ENCODE measurements at places on chromosomes 11 and 22.

DNA sequence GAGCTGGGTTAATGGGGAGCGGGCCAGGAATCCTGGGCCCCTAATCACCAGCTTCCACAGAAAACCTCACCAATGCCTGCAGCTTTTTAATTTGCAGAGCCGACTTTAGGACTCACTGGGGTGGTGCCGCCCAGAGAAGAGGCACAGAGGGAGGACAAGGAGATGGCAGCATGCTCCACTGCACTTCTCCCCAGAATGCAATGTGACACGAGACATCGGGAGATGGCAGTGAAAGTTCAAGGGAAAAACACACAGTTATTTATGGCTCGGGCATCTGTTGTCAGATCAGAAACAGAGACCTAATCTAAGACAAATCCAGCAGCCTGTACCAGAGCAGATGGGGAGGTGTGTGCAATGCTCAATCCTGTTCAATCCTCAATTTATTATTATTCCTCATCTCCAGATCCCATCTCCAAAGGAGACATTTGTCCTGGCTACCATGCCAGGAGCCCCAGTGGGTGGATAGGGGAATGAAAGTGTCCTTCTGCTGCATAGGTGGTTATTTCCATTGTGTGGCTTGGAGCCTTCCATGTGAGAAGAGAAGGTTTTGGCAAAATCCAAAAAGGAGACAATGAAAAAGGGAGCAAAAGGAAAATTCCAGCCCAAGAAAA lies 250.0 kb downstream of the NXPE2 start:
- DNase-seq = no peak

- no peak for DNase-seq
Measured at GRCh38 chr11:34599406-34599945, 21.4 kb upstream of the EHF start.

GRCh38 chr22:16960884-16961249 lies 47.2 kb downstream of the GAB4 start:
- no peak for DNase-seq

DNA sequence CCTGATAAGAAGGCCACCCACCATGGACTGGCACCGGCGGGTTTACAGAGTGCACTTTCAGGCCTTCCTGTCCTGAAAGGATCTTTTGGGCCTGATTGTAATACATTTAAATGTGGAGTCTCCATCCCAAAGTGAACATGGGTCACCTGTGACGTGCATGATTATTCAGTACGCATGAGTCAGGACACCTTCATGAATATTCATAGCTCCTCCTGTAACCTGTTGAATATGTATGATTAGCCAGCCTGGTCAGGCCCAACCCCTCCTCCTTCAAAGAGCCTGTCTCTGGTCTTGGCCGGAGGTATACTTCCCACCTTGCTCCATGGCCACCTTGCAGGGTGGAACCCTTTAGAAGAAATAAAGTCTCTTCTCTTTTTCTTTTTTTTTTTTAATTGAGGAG lies 75.9 kb upstream of the NUP50 start:
- DNase-seq = no peak

DNA sequence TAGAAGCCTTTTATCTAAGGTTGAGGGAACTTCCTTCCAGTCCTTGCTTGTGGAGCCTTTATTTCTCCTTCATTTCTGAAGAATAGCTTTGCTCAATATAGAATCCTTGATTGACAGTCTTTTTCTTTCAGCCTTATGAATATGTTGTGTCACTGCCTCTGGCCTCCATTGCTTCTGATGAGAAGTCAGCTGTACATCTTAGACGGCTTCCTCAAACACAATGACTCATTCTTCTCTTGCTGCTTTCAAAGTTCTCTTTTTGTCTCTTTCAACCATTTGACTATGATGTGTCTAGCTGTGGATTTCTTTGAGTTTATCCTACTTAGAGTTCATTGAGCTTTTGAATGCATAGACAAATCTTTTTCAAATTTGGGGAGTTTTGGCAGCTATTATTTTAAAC lies 893.2 kb downstream of the BRD1 start:
- no peak for DNase-seq

DNA sequence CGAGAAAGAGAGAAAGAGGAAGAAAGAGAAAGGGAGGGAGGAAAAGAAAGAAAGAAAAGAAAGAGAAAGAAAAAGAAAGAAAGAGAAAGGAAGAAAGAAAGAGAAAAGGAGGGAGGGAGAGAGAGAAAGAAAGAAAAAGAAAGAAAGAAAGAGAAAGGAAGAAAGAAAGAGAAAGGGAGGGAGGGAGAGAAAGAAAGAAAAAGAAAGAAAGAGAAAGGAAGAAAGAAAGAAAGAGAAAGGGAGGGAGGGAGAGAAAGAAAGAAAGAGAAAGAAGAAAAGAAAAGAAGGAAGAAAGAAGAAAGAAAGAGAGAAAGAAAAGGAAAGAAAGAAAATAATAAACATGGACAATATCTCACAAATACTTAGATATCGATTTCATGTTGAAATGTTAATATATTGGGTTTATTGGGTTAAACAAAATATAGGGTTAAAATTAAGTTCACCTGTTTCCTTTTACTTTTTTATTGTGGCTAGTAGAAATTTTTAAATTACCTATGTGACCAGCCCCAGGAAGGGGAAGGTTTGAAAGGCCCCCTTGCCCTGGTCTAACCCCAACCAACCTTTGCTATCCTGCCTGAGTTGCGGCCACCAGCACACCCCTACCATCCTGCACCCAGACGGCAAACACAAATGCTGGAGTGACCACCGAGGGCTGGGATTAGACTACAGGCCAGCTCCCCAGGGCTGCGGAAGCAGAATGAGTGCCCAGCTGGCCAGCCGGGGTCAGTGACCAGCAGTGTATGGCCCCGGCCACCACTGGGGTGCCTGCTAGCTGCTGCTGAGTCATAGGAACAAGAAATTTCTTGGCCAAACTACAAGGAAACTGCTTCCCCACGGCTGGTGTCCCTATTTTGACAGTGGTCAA lies 81.0 kb upstream of the FGF3 start:
- no peak for DNase-seq

DNA sequence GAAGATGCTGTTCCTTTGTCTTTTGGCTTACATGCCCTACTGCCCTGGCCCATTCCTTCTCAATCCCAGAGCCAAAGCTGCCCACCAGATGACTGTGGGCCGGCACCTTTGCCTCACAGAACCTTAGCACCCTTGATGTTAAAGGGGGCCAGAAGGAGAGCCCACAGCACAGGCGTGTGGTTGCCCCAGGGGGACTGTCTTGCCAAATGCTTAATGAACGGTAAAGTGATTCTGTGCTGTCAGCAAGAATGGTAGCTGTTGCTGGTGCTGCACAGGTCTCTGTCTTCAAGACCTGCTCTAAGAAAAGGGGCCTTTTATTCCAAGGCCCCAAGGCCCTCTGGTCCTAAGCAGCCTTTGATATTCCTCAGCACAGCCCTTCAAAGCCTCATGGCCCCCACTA lies 113.3 kb downstream of the MORC2 start:
- DNase-seq = no peak

DNA sequence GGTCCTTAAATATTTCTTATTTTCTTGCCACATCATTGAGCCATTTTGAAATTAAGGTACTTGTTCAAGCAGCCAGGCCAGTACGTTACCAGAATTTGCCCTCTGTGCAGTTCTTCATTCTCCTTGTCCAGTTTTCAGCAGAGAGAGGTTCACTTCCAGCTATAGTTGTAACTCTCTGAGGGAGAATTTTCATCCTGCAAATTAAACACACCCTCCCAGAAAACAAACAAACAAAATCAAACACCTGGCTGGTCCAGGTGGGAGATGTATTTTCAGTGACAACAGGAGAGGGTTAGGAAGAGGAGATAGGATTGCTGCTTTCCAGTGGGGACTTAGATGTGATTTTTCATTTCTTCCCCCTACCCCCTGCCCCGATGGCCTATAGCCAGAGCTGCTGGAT lies 45.0 kb downstream of the LHFPL7 start:
- DNase-seq = no peak

GRCh38 chr11:85052636-85053035 lies 574.5 kb downstream of the DLG2 start:
- DNase-seq = no peak

DNA sequence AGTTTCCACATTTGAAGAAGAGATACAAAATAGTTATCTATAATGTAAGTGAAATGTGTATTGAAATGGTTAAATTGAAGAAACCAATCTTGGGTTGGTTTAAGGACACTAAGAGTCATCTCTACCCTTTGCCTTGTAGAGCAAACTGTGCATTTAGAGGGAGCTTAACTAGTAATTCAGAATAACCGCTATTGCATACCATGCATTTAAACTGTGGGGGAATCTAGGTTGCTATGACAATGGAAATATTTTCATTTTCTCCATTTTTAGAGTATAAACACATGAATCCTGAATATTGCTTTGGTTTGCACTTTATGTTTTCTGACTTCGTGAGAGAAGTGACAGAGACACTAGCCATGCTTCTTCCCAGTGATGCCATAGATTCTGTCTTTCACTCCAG lies 39.7 kb downstream of the FAT3 start:
- DNase-seq = no peak

- DNase-seq = no peak
Measured at GRCh38 chr11:75333022-75333806, 18.2 kb downstream of the ARRB1 start.

DNA sequence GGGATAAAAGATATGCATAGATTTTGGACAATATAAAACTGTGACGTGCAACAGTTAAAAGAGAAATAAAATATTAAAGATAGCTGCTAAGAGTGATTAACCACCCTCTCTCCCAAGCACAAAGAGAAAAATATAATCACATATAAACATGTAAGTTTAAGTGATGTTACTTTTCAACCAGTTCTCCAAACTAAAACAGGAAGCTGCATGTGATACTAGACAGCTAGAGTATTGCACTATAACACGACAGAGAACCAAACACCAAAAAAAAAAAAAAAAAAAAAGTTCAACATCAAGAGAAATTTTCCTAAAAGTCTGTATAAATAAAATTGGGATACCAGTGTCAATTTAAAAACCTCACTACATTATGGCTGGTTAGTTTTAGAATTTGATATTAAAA lies 79.1 kb downstream of the PICALM start:
- no peak for DNase-seq

DNA sequence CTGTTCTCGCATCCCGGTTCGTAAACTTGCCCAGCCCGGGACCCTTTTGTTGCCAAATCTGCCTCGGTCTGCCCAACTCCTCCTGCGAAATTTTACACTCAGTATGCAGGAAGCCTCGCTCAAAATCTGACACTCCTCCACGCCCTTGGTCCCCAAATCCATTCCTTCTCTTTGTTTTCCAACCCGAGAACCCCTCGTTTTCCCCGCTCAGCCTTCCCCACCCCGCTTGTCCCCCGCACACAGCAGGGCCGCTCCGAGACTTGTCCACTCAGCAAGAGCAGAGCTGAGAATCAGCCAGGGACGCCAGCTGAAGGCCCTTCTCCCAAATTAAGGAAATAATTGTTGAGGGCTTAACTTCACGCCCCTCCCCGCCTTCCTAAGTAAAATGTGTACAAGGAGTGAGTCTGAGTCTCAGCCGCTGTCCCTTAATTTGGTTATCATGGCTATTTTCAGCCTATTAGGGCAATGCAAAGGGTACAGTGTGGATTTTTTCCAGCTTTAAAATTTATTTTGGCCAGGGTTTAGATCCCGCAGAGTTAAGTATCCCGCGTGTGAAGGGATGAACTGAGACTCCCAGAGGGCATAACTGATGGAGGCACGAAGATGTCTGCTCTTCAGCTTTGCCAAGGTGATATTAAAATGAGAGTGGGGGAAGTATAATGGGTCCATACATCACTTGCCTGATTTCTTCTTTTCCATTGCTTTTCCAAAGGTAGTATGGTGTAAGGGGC lies 581 bp upstream of the FBXO3 start:
- DNase-seq = no peak

- no peak for DNase-seq
Measured at GRCh38 chr11:14645985-14646900, 2.6 kb downstream of the PDE3B start.

DNA sequence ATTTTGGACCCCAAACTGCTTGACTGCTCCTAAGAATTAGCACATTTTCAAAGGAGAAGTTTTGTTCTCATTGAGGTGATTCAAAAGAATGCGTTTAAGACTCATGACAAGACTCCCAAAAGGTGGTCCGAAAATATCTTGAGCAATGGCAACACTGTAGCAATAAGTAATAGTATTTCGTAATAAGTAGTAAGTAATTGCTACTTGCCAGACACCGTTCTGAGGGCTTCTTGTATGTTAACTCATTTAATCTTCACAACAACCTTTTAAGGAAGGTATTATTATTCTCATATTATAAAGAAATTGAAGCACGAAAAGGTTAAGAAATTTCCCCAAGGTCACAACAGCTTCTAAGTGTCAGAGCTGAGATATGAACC lies 184.0 kb upstream of the SORL1-AS1 start:
- no peak for DNase-seq

GRCh38 chr11:133520707-133521106 lies 11.6 kb downstream of the OPCML start:
- no peak for DNase-seq

DNA sequence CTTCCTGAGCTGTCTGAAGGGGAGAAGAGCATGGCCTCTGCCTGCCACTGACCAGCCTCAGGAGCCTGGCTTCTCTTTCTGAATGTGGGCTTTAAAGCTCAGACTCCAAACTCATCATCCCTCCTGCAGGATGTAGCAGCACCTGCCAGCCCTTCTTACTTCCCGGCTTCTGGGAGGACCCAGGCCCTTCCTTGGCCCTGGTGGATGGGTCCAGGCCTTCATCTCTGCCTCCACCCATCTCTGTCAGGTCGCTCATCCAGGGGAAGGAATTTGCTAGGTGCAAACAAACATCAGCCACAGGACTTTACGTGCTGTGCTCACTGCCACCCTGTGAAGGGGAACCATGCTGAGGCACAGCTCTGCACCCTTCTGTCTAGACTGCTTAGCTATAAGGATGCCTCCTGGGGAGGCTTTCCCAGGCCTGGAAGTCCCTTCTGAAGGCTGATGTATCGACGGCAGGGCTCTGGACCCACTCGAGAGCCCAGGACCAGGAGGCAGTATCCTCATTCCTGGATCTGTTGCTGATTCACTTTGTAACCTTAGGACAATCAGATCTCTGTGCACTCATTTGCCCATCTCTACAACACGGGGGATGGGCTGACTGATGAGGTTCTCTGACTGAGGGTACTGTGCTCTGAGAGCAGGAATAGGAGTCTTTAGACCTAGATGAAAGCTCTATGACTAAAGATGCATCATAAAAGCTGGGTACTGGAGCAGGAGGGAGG lies 30.9 kb downstream of the USP35 start:
- no peak for DNase-seq

DNA sequence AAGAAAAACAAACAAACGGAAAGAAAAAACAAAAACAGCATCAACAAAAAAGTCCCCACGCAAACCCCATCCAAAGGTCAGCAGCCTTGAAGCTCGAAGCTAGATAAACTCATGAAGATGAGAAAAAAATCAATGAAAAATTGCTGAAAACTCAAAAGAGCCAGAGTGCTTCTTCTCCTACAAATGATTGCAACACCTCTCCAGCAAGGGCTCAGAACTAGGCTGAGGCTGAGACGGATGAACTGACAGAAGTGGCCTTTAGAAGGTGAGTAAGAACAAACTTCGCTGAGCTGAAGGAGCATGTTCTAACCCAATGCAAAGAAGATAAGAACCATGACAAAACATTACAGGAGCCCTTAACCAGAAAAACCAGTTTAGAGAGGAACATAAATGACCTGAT lies 18.4 kb upstream of the FTH1 start:
- DNase-seq = no peak

- no peak for DNase-seq
Measured at GRCh38 chr22:39496131-39496838, 5.8 kb upstream of the MIEF1 start.

Data from stimulated activated CD8-positive, alpha-beta memory T cell treated with anti-CD3 and anti-CD28 coated beads, Interleukin-7, amount 100 ng/mL, for 24 hours (primary cell).